Activated CD4-positive, CD25-positive, alpha-beta regulatory T cell (primary cell): ENCODE measurements at places on chromosomes 2 and 18.

DNA sequence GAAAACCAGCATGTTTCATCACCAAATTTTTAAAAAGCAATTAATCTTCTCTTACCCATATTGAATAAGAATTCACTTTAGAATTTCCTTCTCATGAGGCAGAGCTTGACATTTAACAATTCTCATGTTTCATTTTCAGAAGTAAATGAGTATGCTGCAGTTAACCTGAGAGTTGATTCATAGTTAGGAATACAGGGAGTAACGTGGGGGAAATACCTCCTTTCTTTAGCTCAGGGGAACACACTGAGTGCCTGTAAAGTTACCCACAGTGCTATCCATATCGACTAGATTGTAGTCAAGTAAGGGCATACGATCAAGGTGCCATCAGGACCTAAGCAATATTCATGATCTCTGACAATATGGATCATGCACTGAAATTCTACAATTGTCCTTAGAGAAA, 38.9 kb upstream of the ATIC start:
- DNase-seq, result no peak

DNA sequence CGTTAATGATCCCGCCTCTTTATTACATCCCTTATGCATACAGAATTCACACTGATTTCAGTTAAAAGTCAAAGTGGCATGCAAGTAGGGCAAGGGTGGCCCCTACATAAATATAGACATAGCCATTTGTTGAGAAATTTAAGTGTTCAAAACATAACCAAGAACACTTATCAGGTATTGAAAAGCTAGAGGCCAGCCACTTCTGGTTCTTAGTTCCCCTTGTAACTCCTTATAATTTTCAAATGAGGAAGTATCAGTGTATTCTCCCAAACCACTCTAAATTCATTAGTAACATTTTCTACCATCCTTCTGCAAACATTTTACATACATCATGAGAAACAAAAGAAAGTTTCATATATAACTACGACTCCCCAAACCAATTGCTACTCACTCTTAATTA, 5.8 kb upstream of the ARL5A start:
- no peak for DNase-seq

GRCh38 chr2:26805241-26805676, 19.4 kb downstream of the CENPA start:
- no peak for DNase-seq

- DNase-seq, result no peak
These were observed 217.7 kb upstream of the TCF4 start for GRCh38 chr18:55805666-55806065.

DNA sequence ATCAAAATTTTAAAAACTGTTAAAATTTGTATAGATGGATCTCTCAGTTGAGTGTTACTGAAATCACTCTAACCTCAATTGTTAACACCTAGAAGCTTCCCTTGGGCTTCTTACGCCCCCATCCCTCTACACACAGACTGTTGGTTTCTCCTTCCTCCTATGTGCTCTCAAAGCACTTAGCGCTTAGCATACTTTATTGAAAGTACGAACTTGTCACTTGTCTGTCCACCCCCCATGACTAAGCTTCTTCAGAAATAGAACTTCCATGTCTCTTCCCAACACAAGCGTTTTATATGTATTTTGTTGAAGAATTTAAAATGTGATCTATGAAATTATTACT, 441 bp downstream of the MPHOSPH10 start:
- DNase-seq, result no peak

DNA sequence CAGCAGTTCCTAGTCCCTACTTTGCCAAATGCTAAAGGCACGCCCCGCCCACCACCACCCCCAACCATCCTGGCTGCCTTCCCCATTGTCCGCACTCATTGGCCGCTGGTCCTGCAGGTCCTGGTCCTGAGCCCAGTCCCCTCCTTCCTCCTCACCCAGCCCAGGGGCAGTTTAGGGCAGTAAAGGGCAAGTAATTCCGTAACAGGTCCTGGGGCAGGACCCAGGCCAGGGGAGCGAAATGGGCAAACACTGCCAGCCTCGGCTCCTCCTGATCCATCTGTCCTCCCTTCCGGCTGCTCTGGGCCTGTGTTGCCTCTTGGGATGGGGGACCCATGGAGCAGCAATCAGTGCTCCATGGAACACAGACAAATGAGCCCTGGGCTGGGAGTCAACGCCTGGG, 6.1 kb downstream of the ADCY3 start:
- no peak for DNase-seq

GRCh38 chr2:196403471-196403870, 232.1 kb upstream of the STK17B start:
- no peak for DNase-seq

DNA sequence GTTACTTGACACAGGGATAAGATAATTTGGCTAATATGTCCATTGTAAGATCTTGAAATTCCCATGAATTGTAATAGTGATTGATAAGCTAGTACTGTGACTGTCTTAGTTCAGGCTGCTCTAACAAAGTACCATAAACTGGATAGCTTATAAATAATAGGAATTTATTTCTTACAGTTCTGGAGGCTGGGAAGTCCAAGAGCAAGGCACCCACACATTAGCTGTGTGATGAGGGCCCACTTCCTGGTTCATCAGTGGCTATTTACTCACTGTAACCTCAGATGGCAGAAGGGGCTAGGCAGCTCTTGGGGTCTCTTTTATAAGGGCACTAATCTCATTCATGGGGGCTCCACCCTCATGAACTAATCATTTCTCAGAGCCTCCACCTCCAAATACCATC, 28.5 kb downstream of the NOSTRIN start:
- no peak for DNase-seq

GRCh38 chr18:6610466-6610865, 119.0 kb upstream of the ARHGAP28 start:
- DNase-seq, result no peak

- DNase-seq, result no peak
These were observed 15.9 kb upstream of the SLC20A1 start for GRCh38 chr2:112629823-112630222.

GRCh38 chr2:196372811-196373664, 201.7 kb upstream of the STK17B start:
- DNase-seq, result no peak

GRCh38 chr2:119657466-119658145, 21.4 kb upstream of the TMEM177 start:
- no peak for DNase-seq

- DNase-seq, result no peak
These were observed 129.8 kb upstream of the TANK start for GRCh38 chr2:161030260-161031063.

DNA sequence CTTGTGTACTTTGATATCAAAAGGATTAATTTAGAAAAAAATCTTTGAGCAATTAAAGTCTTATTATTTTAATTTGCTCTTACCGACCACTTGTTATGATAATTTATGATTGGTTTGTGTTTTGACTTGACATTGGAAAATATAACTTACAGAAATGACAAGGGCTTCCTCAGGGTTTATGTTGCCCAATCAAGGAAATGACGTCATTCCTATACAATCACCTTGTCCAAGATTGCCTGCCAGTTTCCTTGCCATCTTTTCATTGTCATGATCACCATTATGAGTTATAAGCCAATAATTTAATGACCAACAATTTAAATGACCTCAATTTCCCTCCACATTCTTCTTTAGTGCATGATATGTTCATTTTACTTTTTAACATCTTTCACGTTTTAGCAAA, 351.8 kb upstream of the TMEFF2 start:
- DNase-seq, result no peak

DNA sequence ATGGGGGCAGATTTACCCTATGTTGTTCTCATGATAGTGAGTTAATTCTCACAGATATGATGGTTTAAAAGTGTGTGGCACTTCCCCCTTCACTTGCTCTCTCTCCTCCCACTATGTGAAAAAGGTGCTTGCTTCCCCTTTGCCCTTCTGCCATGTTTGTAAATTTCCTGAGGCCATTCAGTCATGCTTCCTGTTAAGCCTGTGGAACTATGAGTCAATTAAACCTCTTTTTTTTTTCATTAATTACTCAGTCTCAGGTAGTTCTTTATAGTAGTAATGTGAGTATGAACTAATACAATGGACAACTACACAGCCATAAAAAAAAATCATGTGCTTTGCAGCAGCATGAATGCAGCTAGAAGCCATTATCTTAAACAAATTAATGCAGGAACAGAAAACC, 118.5 kb downstream of the CALCRL start:
- DNase-seq, result no peak

DNA sequence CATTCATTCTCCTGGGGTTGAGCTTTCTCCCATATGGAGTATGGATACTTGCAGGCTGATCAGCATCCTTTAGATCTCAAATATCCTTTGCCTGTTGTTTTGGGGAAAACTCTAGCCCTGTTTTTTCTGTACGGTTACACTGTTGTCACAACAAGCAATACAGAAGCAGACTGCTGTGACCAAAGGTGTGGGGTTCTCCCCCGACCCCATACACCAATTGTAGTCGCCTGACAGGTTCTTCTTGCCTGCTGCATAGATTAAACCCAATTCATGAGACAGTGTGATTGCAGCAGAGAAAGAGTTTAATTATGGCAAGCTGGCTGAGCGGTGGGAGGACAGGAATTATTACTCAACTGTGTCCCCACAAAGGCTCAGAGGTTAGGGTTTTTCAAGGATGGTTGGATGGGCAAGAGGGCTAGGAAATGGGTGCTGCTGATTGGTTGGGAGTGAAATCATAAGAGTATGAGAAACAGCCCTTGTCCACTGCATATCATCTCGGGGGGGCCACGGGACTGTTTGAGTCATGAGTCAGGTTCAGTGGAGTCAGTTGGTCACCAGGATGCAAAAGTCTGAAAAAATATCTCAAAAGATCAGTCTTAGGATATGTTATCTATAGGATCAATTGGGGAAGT, 40.6 kb downstream of the ITGB1BP1 start:
- DNase-seq, result no peak

GRCh38 chr18:27240383-27240782, 55.3 kb upstream of the CHST9 start:
- no peak for DNase-seq

DNA sequence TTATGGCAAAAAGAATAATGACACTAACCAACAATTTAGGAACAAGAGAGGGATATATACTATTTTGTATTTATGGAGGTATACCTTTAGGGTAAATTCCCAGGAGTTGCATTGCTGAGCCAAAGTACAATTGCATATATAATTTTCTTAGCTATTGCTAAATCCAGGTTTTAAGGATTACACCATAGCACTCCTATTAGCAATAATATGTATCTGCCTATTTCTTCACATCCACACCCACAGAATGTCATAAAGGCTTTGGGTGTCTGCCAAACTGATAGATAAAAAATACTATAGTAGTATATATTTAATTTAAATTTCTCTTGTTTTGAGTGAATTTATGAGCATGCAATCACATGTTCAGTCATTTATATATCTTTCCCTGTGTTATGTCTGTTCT, 11.5 kb upstream of the SERPINB13 start:
- DNase-seq, result no peak

GRCh38 chr2:144325086-144325485, 194.8 kb downstream of the ZEB2 start:
- no peak for DNase-seq

- DNase-seq, result no peak
These were observed 60.6 kb downstream of the SCG2 start for GRCh38 chr2:223541546-223541945.

DNA sequence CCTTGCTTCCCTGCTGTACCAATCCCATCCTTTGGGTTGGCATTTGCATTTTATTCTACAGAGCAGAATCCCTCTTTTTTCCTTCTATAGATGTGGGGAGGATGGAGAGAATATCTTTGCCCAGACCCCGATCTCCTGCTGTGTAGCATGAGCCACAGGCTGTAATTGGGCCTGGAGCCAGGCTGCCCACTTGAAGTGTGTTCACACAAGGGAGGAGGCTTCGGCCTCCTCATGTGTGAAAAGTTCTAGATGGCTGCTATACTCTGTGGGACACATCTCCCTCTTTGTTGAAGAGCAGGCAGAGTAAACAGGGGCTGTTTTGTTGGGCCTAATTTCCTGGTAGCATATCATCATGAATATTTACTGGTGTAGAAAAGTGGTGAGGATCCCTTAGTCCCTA, 126.3 kb downstream of the XRCC5 start:
- DNase-seq, result no peak

DNA sequence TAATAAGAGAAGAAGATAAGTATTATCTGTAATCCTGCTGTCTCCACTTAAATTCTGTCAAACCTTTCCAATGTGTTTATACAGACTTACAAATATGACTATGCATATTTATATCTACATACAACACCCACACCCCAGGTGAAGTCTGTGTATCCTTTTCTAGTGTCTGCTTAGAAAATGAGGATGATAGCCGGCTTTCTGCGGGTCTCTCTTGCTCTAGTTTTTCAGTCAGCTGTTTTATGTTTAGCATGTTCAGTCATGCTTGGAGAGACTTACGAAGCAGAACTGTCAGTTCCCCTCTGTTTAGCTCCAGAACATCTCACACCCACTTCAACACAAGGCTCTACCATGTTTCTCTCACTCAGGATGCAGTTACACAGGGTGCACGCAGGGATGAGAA, 137.3 kb upstream of the NFATC1 start:
- DNase-seq, result no peak

- no peak for DNase-seq
These were observed 19.7 kb downstream of the MTA3 start for GRCh38 chr2:42588121-42588520.

GRCh38 chr18:40292985-40293710, 1661.9 kb upstream of the PIK3C3 start:
- DNase-seq, result no peak

GRCh38 chr2:10385501-10385900, 62.6 kb downstream of the ODC1 start:
- DNase-seq, result no peak

GRCh38 chr2:212027681-212028628, 510.6 kb downstream of the ERBB4 start:
- DNase-seq, result no peak

DNA sequence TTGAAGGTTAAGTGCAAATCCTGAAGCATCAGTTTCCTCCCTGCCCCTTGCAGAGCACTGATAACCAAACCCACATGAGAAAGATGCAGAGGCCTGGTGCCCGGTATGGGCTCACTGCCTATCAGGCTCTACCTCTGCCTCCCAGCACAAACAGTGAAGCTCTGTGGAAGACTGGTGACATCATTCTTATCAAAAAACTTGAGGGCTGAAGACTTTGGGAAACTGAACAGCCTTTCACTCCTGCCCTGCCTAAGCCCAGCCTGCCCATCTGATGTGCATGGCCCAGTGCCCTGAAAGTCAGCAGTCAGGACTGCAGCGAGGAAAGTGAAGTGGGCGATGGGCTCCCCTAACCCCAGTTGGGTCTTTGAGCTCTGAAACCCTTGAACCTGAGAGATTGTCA, 174.8 kb upstream of the ARL4C start:
- no peak for DNase-seq

DNA sequence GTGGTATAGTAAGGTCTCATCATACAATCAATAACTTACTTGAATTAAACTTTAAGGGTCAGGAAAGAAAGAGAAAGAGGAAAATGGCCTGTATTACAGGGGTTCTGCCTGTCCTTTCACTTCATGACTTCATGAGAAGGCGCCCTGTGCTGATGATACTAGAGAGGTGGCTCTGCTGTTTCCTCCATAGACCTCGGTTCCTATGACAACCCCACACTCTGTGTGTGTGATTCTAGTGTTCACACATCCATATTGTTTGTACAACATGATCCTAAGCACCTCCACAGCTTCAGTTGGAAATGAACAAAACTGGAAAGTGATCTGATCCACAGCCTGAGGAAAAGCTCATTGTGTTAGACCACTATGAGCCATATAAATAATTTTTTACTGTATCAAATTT, 7.0 kb upstream of the REEP1 start:
- no peak for DNase-seq
